ENCODE measurements at places on chromosomes 2 and 18.

DNA sequence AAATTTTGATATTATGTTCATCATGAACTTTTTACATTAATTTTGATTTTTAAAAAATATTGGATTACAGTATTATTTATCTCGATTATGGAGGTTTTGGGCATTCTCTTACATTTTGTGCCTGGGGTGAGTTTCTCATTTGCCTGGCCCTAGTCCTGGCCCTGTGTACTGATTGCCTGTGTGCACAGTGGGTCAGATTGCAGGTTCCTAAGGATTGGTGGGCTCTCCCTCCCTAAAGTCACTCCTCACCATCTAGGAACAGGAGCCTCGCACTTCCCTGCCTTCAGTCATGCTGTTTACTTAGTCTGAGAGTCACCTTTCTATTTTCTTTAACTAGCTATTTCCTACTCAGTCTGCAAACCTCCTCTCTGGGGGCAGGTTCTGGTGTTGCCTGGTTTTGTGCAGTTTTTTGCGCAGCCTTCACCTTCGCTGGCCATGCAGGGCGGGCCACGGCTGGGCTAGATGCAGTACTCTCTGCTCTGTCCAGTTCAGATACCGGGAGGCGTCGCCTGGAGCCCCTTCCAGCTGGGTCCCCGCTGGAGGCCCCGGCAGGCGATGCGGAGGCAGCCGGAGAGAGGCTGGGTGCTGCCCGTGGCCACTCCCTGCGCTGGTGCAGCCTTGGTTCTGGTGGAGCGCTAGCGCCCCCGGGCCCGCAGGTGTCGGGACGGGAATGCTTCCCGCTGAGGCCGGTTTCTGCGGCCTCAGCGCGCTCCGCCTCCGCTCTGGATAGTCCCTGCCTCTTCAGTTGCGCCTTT lies 23.3 kb upstream of the MC5R start:
- DNase-seq = peak; percentile 79

DNA sequence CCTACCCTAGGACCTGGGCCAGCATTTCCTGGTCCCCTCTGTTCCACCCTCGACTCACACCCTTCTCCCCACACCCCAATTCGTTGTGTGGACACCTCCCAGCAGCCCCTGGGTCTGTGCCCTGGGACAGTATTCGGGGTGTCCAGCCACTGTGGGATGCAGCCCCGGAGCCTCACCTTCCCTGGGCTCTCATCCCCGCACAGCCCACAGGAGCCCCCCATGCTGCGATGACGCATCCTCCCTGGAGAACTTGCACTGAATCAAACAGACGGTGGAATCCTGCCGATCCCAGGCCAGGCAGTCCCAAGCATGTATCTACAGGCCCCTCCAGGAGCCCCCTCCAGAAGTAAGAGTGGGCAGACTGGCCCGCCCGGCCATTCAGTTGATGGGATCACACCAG lies 9.7 kb downstream of the ITM2C start:
- DNase-seq = peak; percentile 27

DNA sequence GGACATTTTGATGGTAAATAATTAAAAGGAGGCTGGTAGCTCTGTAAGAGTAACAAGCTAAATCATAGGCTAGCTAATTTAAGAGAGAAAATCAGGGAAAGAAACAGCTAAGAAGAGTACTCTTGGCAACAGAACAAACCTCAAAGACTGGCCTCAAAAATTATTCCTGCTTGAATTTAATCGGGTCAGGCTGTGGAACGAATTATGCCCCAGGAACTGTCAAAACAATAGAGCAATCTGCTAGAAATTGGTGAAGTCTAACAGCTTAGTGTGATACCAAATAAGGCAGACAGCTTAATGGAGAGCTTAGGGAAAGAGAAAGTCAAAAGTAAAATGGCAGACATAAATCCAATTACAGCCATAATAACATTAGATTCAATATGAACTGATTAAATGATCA lies 215.7 kb downstream of the MREG start:
- DNase-seq = no peak

DNA sequence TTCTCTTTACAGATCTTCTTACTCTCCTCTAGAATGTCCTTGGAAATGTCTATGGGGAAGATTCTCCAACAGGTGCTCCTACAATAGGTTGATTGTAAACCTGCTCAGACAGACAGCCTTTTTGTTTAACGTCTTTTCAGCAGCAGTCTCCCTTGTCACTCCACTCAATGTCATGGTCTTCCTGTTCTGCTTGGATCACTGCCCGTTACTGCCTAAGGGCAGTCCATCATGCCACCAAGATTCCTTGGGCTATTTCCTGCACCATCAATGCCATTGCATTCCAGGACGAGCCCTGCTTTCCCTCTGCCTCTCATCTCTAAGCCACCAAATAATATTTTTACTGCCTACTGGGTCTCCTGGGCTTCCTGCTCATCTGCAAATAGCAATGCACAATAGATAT lies 97.4 kb upstream of the GALNT5 start:
- no peak for DNase-seq

DNA sequence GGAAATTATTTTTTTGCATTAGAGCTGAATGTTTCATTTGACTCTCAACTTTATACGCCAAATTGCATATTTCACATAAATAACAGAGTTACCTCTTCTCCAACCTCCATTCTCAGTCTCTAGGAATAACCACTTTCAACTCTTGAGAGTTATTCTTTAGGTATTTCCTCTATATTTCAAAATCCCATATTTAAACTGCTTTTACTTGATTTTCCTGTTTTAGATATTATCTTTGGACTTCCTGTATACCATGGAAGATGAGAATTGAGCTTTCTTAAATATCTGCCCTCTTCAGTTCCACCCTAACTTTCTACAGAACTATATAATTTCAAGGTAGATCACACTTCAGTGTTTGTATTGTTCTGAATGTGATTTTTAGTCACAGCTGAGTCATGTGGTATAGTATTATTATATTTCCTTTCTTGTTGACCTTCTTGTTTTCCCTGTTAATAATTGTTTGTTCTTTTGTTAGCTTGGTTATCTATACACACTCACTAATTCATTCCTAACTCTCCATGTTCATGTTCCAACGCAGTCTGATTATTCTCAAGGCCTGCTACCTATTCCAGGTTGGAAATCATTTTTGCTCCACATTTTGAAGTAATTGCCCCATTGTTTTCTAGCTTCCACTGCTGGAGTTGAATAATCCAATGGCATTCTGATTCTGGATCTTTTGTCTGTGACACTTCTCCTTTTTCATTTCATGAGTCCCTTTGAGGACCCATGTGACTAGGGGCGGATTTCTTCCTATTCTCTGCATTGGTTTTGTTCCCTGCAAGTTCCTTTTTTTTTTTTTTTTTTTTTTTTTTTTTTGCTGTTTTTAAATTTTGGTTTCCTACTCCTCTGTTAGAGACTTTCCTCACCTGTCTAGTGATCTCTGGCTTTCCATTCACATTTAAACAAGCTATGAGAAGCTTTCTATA lies 156.8 kb upstream of the RBMS1 start:
- DNase-seq = no peak

- no peak for DNase-seq
These were observed 1010.0 kb upstream of the CELF4 start for GRCh38 chr18:38575648-38576047.

Data from head of caudate nucleus (tissue), 42 donors.